ENCODE measurements at places on chromosomes 16 and 17.

DNA sequence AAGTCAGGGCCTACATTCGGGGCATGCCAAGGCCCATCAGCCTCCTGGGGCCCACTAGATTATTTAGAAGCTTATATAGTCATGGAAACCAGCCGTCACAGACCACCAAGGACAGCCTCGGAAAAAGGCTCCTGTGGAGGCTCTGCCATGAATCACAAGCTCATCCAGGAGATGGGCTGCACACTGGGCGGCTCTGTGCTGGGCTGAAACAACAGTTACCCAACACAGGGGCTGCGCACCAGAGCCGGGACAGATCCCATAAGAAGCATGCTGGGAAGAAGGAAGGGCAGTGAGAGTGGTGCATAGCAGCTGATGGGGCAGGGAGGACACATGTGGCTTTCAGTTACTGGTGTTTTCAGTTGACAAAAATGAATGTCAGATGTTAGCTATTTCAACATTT, 67.7 kb upstream of the GSG1L start:
- DNase-seq: no peak

GRCh38 chr16:67949645-67950044, 5.7 kb upstream of the LCAT start:
- DNase-seq: no peak

DNA sequence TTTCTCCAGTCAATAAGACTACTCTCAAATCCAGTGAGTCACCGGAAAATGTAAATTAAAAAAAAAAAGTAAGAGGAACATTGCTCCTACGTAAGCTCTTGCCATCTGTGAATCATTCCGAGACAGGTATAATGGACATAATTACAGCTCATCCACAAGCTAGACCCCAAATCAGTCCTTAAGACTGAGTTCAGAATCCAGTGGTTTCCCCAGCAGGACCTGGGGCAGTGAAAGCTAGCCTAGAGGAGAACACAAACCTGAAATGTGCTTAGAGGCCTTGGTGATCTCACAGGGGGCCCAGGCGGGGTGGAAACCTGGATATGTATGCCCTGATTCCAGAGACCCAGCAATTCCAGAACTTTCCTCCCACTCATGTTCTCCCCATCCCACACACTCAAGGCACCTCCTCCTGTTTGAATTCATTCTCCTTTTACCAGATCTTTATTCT, 132.0 kb downstream of the COPRS start:
- no peak for DNase-seq

DNA sequence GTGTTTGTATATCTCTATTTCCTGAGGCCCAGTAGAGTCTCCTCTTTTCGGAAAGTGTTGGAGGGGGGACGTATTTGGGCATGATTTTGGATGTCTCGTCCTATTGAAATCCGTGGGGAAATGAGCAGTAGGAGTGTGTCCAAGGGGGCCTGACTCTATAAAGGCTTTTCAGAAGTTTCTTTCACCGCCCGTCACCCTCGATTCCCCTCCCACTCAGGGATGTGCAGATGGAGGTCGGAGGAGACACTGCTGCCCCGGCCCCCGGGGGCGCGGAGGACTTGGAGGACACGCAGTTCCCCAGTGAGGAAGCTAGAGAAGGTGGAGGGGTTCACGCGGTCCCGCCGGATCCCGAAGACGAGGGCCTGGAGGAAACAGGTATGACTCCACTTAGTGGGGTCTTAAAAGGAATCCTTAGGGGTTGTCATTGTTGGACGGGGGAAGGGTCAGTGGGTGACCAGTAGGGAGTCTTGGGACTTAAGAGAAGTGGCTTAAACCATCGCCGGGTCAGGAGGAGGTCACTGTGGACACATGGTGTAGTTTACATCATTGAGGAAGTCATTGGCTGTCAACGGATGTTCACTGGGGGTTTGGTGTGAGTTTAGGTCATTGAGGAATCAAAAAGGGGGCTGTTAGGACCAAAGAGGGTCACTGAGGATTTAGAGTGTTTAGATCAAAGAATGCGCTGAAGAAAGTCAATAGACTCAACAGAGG, 424 bp downstream of the MON1B start:
- DNase-seq: no peak

DNA sequence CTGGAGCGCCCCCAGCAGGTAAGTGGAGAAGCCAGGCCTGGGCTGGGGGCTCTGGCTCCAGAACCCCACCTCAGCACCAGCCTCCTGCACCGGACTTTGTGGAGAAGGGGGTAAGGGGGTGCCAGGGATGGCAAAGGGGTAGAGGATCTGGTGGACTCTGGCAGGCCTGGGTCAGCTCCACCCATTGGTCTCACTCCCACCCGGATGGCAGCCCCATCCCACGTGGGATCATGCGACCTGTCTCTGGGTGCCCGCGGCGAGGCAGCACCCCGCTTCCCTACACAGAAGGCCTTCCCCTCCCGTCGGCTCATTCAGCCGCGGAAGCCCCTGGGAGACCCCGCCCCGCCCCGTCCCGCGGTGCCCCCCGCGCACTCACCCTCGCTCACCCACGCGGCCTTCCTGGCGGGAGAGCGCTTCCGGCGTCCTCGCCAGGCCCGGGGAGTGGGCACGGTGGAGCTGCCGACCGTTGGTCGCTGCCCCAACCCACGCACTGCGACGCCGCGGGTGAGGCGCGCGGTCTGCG, 498 bp upstream of the PLEKHG4 start:
- no peak for DNase-seq

GRCh38 chr17:63015824-63016223, 49.8 kb downstream of the TANC2 start:
- DNase-seq: no peak

All from cerebellar nuclear complex (tissue), 1 donor.